Large intestine (tissue), 12 donors: ENCODE measurements at places on chromosomes 5 and 9.
A peak's percentile ranks its signal among the peaks of the same experiment; 100 is the strongest.

DNA sequence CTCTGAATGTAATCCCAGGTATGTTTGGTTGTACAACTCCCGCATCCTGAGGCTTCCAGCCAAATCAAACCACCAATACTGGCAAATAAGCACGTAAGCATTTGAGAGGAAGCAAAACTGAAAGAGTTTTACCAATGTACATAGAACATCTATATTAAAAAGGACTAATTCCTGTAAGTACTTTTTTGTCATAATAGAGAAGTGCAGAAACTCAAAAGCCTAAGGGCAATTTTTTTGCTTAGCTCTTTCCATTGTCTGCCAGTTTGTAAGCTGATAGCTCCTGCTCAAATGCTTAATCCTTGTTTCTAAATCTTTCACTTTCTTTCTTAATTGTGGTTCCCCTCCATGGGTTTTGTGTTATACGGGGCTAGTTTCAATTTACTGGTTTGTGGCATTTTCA, 1151.8 kb downstream of the CDH12 start:
- no peak for DNase-seq

- no peak for DNase-seq
Observed at GRCh38 chr5:172370237-172370640, 84.1 kb downstream of the SH3PXD2B start.

DNA sequence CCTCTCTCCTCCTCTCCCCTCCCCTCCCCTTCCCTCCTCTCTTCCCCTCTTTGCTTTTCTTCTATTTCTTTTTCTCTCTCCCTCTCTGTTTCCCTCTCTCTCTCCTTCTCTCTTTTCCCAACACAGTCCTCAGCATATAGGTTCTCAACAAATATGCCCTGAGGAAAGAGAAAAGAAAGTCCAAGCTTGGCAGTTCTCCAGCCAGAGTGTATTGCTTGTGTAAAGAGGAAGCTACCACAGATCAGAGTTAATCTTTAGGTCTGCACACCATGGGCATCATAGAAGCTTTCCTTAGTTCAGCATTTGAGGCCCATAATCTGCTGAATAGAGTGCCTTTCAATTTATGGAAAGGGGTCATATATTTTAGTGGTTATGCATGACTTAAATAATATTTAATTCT, 382.8 kb upstream of the WWC1 start:
- DNase-seq: no peak

DNA sequence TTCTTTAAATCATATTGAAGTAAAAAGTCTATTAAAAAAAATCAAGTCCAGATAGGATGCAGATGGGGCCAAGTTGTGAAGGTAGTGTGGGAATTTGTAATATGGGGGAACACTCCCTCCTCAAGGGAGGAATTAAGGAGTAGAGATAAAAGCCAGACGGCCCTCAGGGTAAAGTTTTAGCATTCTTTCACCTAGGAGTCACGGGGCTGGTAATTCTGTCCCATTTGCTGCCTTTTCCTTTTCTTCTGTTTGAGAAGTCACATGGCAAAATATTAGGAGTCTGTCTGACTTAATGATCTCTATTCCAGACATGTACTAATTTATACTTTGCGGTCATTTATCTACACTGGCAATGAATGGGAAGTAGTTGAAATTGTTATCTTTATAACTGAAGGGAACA, 61.9 kb downstream of the SNX24 start:
- no peak for DNase-seq

GRCh38 chr9:108775901-108776306, 79.9 kb downstream of the ACTL7B start:
- no peak for DNase-seq

DNA sequence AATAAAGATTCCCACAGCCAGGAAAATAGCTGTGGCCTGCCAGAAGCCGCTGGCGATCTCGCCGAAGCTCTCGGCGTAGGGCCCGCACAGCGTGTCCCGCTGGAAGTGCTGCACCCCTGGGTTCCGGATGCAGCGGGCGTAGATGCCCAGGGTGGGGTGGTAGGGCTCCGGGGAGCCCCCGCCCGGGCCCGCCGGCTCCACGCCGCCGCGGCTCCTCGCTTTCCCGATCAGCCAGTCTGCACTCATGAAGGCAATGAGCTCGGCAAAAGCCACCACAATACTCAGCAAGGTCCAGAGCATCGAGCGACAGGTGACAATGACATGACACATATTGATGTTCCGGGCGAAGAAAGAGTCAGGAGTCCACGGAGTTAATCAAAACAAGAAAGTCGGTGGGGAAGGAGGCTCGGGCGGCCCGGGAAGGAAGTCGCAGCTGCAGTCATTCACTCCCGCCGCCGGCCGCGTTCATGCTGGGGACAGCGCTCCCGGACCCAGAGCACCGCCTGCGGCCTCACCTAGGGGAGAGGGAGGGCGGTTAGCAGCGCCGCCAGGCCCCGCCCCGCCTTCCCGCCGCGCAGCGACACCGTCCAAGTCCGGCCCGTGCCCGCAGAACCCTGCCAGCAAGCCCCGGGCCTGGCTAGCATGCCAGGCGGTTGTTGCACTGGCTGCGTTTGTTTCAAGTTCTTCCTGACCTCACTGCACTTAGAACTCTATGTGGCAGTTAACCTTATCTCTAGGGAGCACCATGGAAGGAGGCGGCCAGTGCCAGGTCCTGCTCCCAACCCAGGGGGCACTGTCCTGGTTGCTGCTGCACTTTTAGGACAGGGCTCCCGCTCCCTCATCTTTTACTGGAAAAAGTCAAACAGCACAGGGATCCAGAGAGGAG, 138.4 kb downstream of the LHFPL2 start:
- DNase-seq: peak; percentile 65

GRCh38 chr5:76547891-76548524, 75.2 kb downstream of the F2RL2 start:
- no peak for DNase-seq

DNA sequence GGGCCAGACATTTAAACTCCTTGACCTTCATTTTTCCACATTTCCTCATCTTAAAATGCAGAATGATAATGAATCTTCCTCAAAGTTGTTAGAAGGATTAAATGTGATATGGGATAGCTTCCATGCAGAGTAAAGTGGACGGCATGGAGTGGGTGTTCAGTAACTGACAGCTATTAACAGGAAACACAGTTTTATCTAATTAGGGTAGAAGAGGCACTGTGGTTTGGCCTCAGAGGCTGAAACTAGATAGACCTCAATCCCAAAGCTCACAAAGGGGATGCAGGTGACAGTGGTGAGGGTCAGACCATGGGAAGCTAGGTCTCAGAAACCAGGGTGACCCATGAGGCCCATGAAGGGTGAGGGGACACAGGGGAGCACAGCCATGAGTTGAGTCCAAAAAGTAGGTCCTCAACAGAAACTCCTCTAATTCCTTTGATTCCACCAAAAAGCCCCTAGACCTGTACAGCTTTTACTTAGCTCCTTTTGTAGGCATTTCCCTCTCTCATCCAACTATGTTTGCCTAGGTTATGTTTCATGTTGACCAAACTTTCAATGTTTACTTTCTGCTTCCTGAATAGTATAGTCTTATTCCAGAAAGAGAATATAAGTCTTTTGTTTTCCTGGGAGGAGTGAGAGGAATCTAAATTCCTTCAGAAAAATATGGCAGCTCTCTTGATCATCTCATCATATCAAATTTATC, 27.9 kb upstream of the GLDC start:
- no peak for DNase-seq

- no peak for DNase-seq
Observed at GRCh38 chr5:16733331-16734006, 116.7 kb upstream of the RETREG1 start.

DNA sequence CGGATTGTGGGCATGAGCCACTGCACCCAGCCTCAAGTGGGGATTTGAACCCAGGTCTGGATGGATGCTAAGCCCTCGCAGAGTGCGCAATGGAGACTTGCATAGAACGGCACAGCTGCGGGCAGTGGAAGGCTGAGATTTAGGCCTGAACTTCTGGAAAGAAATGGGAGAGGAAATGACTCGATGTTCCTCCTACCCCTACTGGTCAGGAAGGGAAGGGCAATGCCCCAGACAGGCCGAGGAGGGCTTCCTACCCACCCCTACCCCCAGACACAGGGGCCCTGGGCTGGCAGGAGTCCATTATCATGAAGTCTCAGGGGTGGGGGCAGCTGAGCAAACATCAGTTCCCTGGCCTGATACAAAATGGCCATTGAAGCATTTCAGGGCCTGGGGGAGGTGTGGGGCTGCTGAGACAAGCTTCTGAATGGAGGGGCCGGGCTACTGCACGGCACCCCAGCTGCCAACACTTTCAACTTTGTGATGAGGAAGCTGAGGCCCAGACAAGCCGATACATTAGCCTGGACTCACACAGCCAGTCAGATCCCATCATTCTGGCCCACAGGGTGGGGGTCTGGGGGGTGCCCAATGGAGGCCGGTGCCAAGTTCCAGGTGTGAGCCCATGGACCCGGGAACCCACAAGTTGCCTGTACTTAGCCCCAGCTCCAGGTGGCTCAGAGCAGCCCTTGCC, 13.5 kb upstream of the WDR38 start:
- peak; percentile 19 for DNase-seq

- DNase-seq: no peak
Observed at GRCh38 chr5:14156650-14157492, 13.7 kb downstream of the TRIO start.

DNA sequence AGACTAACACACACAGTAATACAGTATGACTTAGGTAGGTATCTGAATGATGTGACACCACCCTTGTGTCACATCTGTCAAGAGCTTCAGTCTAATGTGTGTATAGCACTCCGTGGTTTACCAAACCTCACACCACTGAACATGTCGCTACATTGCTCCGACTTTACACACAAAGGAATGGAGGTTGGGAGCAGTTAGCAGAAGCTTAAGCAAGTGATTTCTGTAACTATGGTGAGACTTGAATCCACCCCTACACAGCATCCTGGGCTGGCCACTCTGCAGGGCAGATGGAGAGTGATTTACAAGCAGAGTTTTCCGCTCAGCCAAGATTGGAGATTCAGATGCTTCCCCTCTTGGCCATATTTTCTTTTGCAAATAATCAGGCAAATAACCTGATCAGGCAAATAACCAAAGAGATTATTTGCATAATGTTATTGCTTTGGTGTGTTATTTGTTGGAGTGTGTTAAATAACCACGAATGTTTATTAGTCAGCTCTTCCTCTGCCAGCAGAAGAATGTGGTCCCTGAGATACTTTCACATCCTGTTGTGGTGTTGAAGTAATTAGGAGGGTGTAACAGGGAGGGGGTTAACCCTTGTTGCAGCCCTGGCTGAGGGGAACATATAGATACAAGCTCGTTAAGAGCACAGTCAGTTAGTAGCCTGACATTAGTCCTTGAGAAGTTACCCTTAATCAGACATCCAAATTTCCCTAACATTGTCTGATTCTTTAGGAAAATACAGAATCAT, 92.8 kb downstream of the SNX18 start:
- no peak for DNase-seq
